Frontal cortex (tissue), 4 donors: ENCODE measurements at places on chromosomes 7 and 10.

DNA sequence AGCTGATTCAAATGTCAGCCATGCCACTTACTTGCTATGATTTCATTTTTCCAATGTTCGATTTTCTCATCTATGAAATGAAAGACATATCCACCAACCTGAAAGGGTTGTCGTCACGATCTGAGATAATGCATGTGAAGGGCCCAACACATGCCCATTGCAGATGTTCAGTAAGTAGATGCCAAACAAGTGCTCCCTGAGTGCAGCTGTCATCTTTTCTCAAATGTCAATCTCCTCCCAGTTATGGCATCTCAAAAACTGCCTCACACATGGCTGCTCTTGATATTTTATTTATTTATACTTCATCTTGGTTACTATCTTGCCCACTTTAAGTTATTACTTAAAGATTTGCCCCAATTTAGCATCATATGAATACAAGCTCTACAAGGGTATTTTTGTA lies 16.8 kb downstream of the CPEB3 start:
- no peak for DNase-seq

GRCh38 chr7:919924-920341 lies 34.5 kb downstream of the ADAP1 start:
- no peak for DNase-seq

GRCh38 chr7:98687111-98687751 lies 70.1 kb downstream of the NPTX2 start:
- no peak for DNase-seq

DNA sequence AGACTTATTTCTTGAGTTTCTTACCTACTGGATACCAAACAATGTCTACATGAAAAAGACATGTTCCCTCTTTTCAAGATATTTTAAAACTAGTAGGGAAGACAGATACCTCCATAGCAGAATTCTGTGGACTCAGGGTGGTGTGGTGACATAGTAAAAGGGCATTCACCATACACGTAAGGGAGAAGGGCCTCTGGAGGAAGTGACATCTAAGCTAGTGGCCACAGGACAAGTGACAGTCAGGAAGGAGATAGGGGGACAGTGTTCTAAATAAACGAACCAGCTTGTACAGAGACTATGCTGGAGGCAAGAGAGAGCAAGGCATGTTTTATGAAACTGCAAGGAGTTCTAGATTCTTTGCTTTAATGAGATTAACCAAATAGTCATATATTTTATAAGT lies 321.7 kb upstream of the LRGUK start:
- no peak for DNase-seq

DNA sequence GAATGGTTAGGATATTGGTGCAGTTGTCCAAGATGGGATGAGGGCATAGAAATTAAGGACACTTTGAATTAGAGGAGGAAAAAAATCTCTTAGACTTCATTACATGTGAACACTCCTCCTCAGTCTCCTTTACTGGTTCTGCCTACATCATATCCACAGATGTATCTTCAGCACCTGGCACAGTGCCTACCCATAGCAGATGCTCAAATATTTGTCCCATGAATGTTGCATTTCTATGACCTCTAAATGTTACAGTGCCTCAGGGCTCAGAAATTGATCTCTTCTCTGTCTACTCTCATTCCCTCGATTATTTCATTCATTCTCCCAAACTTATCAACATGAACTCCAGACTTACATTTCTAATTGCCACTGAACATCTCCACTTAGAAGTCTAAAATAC lies 17.1 kb downstream of the CNNM1 start:
- DNase-seq: no peak

- no peak for DNase-seq
Observed at GRCh38 chr7:45197461-45197860, 39.9 kb downstream of the RAMP3 start.

DNA sequence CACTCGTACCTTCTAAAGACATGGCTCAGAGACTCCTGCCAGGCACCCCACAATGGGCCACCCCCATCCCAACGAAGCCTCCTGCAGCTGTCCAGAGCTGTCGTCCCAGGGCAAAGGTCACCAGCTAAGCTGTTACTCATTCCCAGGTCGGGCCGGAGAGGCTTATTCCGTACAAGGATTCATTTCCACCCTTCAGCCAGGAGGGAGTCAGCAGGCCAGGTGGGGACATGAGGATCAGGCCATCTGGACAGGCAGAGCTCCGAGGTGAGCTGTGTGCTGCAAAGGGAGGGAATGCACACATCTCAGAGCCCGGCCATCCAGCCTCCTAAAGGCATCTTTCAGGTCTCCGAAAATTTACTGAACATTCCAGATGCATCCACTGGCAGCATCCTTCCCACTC lies 63.9 kb upstream of the NANOS1 start:
- DNase-seq: no peak

GRCh38 chr10:79025199-79025832 lies 43.5 kb upstream of the ZMIZ1 start:
- peak; percentile 67 for DNase-seq

DNA sequence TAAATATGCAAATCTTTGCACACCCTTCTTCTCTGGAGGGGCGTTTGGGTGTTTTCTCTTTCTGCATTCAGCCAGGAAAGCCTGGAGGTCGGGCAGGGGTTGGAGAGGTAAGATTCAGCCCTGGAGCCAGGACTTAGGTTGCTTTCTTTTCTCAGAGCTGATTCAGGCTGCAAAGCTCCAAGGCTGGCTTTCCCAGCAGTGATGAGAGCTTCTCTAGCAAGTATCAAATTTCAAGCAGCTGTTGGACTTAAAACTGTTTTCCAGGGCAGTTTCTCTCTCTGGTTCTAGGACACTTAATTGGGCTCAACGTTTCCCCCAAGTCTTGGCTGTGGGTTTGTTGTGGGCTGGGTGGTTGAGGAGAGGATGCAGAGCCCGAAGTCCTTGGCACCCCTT lies 608 bp downstream of the AKR1B10 start:
- no peak for DNase-seq
